Spleen (tissue), 13 donors: ENCODE measurements at places on chromosomes 11 and 22. TPM values are rescaled to one million over a fixed set of nuclear protein-coding genes. Genes with fewer than 3 reads are reported as not detected.

DNA sequence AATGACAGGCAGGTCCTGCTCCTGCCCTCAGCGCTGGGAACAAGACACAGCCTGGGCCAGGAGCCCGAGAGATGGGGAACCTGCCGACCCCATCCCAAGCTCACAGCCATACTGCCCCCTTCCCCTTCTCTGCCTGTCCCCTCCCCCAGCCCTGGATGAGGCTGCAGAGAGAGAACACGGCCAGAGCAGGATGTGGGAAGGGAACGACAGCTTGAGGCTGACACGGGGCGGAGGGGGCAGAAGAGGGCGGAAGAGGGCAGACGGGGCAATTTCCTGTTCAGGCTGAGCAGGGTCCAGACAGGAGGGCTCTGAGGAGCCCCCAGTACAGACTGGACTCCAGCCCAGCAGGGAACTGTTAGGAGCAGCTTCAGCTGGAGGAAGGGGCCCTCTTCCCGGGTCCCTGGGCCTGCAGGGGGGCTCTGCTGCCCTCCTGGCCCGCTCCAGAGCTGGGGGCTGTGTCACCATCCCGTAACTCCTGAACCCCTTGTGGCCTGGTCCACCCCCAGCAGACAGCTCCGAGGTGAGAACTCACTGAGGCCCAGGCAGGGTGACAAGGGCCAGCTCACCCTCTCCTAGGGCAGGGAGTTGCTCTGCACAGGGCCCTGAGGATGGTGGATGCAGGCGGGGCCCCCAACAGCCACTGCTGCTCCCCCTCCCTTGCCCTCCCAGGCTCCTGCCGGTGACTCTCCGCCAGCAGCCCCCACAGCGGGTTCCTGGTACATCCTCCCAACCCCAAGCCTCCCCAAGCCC lies 5.7 kb downstream of the CTSD start:
- H3K36me3 ChIP-seq, result peaks cover 49% of the 10 kb centered on the region
- peaks cover 96% of the 10 kb centered on the region for H3K4me1 ChIP-seq
- H3K27ac ChIP-seq, result peak overlapping the region; percentile 93
- peak; percentile 93 for DNase-seq
- H3K27me3 ChIP-seq, result no peaks in the 10 kb centered on the region

- no peaks in the 10 kb centered on the region for H3K27me3 ChIP-seq
- no peak for DNase-seq
- no peaks in the 10 kb centered on the region for H3K4me1 ChIP-seq
- H3K36me3 ChIP-seq, result no peaks in the 10 kb centered on the region
Observed at GRCh38 chr22:30790366-30790765, 95.7 kb downstream of the OSBP2 start.

GRCh38 chr11:811446-812245 lies 1.9 kb downstream of the RPLP2 start:
- no peak for DNase-seq
- H3K4me3 ChIP-seq, result no peak overlapping the region
- no peaks in the 10 kb centered on the region for H3K27me3 ChIP-seq
- H3K27ac ChIP-seq, result no peak overlapping the region
- H3K36me3 ChIP-seq, result peaks cover 37% of the 10 kb centered on the region

IGSF9B gene
- polyA plus RNA-seq, result 2.6 TPM

GRCh38 chr11:128745311-128746136 lies 51.7 kb downstream of the FLI1 start:
- H3K4me1 ChIP-seq, result peaks cover 96% of the 10 kb centered on the region
- peak overlapping the region; percentile 63 for H3K27ac ChIP-seq
- H3K4me3 ChIP-seq, result no peak overlapping the region
- H3K36me3 ChIP-seq, result peaks cover 63% of the 10 kb centered on the region
